RWPE2 (cell line): ENCODE measurements at places on chromosomes 13 and 19.

DNA sequence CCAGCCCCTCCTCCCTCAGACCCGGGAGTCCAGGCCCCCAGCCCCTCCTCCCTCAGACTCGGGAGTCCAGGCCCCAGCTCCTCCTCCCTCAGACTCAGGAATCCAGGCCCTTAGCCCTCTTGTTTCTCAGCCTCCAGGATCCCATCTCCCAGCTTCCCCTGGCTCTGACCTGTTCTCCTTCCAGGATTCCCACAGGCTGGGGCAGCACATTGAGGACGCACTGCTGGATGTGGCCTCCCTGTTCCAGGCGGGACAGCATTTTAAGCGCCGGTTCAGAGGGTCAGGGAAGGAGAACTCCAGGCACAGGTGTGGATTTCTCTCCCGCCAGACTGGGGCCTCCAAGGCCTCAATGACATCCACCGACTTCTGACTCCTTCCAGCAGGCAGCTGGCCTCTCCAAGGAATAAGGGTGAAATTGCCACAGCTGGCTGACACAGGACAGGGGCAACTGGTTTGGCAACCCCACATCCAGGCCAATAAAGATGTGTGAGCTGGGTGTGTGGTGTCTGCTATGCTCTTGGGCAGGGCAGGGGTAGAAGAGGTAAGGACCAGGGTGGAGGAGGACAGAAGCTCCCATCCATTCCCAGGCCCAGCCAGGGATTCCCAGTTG lies 22.4 kb downstream of the CPT1C start:
- H3K27me3 ChIP-seq = no peaks in the 10 kb centered on the region
- no peaks in the 10 kb centered on the region for H3K36me3 ChIP-seq
- H3K4me1 ChIP-seq = no peaks in the 10 kb centered on the region
- DNase-seq = no peak
- no peak overlapping the region for H3K4me3 ChIP-seq

DNA sequence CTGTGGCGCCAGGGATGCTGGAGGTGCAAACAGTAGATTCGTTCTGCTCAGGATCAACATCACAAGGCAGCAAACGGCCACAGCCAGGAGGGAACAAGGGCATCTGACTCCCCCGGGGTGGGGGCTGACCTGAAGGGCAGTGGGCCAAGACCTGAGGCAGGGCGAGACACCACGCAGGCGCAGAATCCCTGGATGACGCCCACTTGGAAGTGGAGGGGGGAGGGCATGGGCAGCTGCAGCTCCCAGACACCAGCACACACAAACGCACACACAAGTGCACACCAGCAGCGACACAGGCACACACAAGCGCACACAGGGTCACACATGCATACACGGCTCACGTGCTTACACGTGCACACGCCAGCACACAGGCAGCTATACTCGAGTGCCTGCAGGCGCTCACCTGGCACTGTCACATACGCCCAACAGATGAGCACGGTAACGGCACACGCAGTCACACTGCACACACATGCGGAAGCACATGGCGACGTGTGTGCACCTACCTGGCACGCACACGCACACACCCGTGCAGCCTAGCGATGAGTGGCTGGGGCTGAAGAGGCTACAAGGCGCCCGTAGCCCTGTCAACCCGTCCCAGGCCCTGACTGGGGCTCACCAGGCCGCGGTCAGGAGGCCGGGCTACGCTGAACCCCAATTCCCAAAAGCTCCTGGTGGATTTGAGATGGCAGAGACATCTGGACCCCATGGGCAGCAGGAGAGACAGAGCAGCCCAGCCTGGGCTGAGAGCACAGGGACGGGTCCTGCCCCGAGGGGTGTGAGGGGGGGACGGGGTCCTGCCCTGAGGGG lies 5.5 kb downstream of the C2CD4C start:
- no peaks in the 10 kb centered on the region for H3K27me3 ChIP-seq
- H3K4me3 ChIP-seq = no peak overlapping the region
- no peaks in the 10 kb centered on the region for H3K4me1 ChIP-seq
- no peak overlapping the region for H3K27ac ChIP-seq

- H3K27ac ChIP-seq = no peak overlapping the region
- no peaks in the 10 kb centered on the region for H3K4me1 ChIP-seq
- DNase-seq = peak; percentile 61
Observed at GRCh38 chr19:48308631-48309586, 16.4 kb upstream of the EMP3 start.

GRCh38 chr19:47700934-47701716 lies 12.1 kb upstream of the EHD2 start:
- DNase-seq = peak; percentile 64
- no peak overlapping the region for H3K4me3 ChIP-seq
- no peaks in the 10 kb centered on the region for H3K27me3 ChIP-seq
- H3K4me1 ChIP-seq = no peaks in the 10 kb centered on the region

GRCh38 chr19:31591258-31591657 lies 242.0 kb upstream of the TSHZ3 start:
- H3K4me1 ChIP-seq = no peaks in the 10 kb centered on the region
- no peaks in the 10 kb centered on the region for H3K27me3 ChIP-seq
- no peak overlapping the region for H3K27ac ChIP-seq

GRCh38 chr13:107427536-107427935 lies 787.8 kb downstream of the LIG4 start:
- H3K4me1 ChIP-seq = no peaks in the 10 kb centered on the region
- H3K4me3 ChIP-seq = no peak overlapping the region
- no peaks in the 10 kb centered on the region for H3K27me3 ChIP-seq
- H3K36me3 ChIP-seq = no peaks in the 10 kb centered on the region

DNA sequence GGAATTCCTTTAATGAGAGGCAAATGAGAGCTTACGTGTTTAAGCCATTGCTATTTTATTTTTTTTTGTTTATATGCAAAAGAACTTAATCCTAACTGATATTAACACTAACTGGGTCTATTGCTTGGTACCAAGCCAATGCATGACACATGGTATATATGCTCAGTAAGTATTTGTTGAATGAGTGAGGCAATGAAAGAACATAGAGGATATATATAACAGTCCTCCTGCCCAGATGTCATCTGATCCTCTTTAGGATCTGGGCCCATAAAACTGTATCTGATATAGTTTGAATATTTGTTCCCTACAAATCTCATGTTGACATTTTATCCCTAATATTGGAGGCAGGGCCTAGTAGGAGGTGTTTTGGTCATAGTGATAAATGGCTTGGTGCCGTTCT lies 13.0 kb upstream of the ALOX5AP start:
- DNase-seq = no peak
- H3K27me3 ChIP-seq = no peaks in the 10 kb centered on the region
- H3K27ac ChIP-seq = peak overlapping the region; percentile 10
- no peaks in the 10 kb centered on the region for H3K36me3 ChIP-seq
- H3K4me1 ChIP-seq = peaks cover 24% of the 10 kb centered on the region

DNA sequence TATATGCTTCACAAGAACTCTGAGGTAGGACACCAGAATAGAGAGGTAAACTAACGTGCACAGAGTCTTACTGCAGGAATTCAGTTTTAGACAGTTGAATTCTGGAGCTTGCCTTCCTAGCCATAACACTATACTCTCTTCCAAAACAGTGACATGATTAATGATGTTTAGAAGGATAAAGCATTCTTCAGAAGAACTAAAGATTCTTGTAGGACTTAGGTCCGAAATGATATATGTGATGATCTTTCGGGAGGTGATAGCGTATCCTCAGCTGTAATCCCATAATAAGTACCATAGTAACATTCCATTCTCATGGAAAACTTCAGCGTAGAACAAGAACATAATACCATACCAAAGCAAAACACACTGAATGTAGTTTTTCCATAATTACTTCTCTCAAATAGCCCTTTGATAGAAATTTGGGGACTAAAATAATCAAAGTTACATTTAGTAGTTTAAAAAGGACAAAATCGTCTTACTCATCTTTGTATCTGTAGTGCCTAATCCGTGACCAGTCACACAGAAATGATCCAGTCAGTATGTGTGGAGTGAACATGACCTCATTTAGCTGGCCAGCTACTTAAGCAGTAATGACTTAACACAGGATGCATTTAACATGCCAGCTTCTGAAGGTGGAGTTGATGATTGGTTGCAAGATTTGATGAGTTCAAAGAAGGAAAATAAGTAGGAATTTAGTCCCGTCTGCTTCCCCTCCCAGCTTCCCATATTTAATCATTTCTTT lies 38.4 kb downstream of the PIBF1 start:
- H3K27ac ChIP-seq = no peak overlapping the region
- H3K4me1 ChIP-seq = no peaks in the 10 kb centered on the region
- H3K4me3 ChIP-seq = no peak overlapping the region
- H3K36me3 ChIP-seq = peaks cover 45% of the 10 kb centered on the region
- H3K27me3 ChIP-seq = no peaks in the 10 kb centered on the region

GRCh38 chr19:7928741-7929701 lies 3.1 kb upstream of the CTXN1 start:
- peaks cover 15% of the 10 kb centered on the region for H3K4me1 ChIP-seq
- H3K36me3 ChIP-seq = peaks cover 43% of the 10 kb centered on the region
- peak; percentile 66 for DNase-seq
- H3K27me3 ChIP-seq = no peaks in the 10 kb centered on the region

- H3K4me1 ChIP-seq = peaks cover 5% of the 10 kb centered on the region
- peaks cover 7% of the 10 kb centered on the region; the same call in 1 of the 2 replicates for H3K36me3 ChIP-seq
- no peak overlapping the region for H3K4me3 ChIP-seq
- H3K27me3 ChIP-seq = no peaks in the 10 kb centered on the region
- H3K27ac ChIP-seq = no peak overlapping the region
Observed at GRCh38 chr19:18586306-18586705, 2.3 kb upstream of the REX1BD start.

DNA sequence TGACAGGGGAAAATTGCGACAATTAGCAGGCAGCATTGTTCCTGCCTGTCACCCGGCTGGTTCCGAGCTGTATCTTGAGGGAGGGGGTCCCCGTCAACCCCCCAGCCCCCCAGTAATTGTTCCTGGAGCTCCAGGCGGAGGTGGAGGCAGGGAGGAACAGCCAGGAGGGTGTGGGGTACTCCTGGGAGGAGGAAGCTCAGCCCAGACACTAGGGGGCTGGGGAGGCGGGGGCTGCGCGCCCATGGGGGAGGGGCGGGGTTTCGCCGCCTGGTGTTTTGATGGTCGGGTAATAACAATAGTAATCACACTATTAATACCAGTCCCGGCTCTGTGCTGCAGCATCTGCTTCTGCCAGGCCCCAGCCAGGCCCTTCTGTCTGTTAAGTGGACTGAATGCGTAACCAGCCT lies 8.6 kb downstream of the NPAS1 start:
- H3K27me3 ChIP-seq = peaks cover 22% of the 10 kb centered on the region
- no peaks in the 10 kb centered on the region for H3K36me3 ChIP-seq
- no peaks in the 10 kb centered on the region for H3K4me1 ChIP-seq
- H3K4me3 ChIP-seq = no peak overlapping the region

- peaks cover 24% of the 10 kb centered on the region for H3K36me3 ChIP-seq
- H3K27me3 ChIP-seq = no peaks in the 10 kb centered on the region
- H3K27ac ChIP-seq = peak overlapping the region; percentile 25
- H3K4me1 ChIP-seq = peaks cover 30% of the 10 kb centered on the region
- no peak overlapping the region for H3K4me3 ChIP-seq
Observed at GRCh38 chr19:14544977-14545715, 15.8 kb downstream of the TECR start.

DNA sequence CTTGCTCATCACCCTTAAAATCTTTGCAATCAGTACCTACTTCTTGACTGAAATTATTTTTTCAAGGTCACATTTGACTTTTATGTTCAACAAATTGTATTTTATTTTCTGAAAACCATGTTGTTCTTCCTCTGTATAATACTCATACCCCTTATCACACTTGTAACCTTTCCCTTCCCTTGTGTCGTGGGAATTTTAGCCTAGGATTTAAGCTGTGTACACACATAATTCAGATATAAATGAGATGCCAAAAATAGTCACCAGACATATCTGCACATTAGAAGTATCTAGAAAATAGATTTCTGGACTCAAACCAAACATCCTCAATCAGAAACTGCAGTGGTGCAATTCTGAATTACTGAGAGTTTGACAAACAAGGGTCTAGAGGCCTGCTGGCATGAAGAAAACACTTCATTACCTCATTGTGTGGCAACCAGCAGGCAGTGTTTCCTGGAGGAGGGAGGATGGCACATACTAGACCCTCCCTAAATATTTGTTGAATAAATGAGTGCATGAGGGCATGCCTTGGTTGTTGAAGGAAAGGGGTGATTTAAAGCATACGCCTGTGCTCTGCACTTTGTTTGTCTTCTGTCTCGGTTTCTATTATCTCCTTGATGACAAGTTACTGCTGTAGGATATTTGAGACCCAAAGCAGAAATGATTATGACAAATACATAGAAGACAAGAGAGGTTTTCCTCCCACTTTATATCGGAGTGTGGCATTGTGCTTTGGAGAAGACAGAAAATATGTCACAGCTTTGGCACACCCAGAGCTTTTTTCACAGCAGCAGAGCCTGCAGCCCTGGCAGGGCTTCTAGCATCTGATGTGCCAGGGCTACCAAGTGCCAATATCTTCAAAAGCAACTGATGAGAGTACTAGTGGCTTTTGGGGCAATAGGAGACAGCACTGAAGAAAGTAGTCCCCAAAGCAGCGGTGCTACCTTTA lies 881.1 kb downstream of the PCDH9 start:
- no peaks in the 10 kb centered on the region for H3K27me3 ChIP-seq
- H3K4me1 ChIP-seq = no peaks in the 10 kb centered on the region
- DNase-seq = no peak
- no peak overlapping the region for H3K27ac ChIP-seq

DNA sequence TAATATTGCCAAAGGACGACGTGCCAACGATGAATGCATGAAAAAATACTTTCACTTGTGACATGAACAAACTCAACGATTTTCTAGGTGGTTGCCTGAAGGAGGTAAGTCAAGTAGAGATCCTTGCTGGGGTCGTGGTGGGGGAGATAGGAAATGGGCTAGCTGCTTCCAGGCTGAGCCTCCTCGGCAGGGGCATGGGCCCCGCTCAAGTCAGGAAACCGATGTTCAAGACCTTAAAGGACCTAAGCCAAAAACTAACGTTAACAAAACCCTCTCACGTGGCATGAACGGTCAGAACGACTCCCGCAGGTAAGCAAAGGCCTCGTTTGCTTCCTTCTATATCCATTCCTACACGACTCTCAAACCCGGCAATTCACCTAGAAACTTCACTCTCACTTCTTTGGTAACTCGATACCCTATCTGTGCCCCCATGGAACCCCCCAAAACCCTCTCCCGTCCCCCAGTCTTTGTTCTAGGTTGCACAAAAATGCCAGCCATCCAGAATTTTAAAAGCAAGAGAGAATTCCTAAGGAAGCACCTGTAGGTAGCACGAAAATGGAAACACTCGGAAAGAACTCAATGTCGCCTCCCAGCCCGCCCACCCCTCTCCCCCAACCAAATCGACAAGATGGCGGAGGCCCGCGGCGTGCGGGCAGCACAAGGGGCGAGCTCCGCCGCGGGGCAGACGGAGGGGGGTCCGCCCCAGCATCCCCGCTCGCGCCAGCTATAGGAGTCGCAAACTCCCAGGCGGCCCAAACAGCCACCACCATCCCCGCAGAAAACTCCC lies 13.6 kb downstream of the ACP4 start:
- peak overlapping the region; percentile 81 for H3K27ac ChIP-seq
- H3K4me3 ChIP-seq = peak overlapping the region; percentile 97
- no peaks in the 10 kb centered on the region for H3K27me3 ChIP-seq
- DNase-seq = no peak
- peaks cover 48% of the 10 kb centered on the region for H3K36me3 ChIP-seq
- H3K4me1 ChIP-seq = peaks cover 8% of the 10 kb centered on the region
